AG10803 (cell line): ENCODE measurements at places on chromosomes 7 and 10.

GRCh38 chr7:155491812-155492211 lies 33.9 kb downstream of the EN2 start:
- no peak for DNase-seq

- DNase-seq, result no peak
Observed at GRCh38 chr7:22468609-22469008, 31.4 kb downstream of the STEAP1B start.

DNA sequence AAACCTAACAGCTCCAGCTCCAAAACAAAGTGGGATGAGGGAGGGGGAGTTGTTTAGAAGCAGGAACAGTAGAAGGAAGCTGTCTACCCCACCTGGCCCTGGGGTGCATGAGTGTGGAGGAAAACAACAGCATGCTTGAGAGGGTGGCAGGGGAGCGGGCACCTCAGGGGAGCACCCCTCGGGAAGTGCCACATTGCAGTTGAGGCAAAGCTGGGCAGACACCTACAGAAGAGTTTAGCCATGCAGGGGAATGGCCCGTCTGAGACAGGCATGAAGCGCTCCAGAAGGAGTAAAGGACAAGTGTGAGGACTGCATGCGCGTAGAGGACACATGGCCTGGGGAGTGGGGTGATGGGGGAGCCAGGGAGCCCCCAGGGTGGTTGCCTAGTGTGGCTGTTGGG lies 18.1 kb downstream of the CHAT start:
- no peak for DNase-seq

GRCh38 chr10:58502956-58503355 lies 9.7 kb upstream of the BICC1 start:
- no peak for DNase-seq

DNA sequence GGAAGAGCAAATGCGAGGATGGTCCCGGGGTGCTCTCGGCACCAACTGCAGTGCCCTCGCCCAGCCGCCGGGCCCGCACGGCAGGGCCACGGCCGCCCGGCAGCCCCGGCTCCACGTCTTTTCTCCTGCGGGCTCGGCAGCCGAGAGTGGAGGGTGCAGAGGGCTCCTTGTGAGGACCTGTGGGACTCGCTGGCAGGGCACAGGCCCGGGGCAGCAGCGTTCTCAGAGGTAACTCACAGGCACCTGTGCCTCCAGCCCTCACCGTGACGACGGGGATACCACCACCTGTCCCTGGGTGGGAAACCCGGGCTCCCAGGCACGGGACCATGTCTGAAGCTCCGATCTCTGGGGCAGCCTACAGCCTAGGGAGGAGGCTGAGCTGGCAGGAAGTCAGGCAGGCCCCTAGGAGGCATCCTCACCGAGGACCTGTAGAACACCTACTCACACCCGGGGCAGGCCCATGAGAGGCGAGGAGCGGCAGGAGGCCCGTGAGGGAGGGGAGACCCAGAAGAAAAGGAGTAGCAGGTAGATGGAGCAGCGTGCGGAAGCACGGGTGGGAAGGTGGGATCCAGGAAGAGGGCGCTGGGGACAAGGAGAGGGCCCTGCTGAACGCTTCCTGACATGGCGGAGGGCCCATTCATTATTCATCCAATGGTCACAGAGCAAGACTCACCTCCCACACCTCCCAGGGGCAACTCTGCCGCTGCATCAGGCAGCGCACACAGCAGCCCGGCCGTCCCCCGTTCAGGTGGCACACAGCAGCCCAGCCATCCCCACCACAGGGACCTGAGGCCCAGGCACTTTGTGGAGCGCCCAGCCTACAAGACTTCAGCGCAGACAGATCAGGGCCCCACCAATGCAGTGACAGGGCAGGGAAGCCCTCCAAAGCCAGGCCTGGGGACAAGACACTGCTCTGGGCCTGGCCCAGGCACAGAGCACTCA lies 244.9 kb downstream of the MAD1L1 start:
- DNase-seq, result no peak

DNA sequence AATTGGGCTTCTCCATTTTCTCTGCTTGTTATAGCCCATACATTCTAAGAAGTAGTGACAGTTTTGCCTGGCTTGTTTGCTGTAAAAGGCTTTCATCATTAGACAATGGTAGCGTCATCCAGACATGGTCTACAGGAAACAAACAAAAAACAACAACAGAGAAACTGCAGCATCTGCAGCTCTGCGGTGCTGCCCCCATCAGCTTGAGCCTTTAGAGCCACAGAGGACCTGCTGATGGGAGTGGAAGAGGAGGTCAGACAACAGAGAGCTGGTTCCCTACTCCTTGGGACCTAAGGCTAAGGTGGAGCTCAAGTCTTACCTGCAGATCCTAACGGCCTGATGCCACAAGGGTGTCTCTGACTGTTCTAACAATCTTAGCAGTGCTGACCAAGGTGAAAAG lies 3.1 kb downstream of the INA start:
- DNase-seq, result no peak
